ENCODE measurements at places on chromosomes 6 and 20.

DNA sequence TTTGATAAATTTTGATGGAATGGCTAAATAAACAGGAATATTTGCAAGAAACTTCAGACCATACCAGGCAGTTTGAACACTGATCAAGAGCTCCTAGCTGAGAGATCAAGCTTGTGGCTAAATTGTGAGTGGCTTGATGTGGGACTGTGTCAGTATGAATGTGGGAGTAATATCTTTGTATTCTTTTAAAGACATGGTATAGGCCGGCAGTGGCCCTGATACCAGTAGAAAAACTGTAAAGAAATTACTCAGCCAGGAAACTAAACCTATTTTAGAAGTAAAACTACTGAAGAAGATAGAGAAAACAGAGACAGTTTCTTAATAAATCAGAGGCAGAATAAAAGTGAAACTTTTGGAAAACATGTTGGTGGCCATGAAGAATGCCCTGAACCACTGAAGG, 608.4 kb upstream of the SYNCRIP start:
- DNase-seq, result no peak

DNA sequence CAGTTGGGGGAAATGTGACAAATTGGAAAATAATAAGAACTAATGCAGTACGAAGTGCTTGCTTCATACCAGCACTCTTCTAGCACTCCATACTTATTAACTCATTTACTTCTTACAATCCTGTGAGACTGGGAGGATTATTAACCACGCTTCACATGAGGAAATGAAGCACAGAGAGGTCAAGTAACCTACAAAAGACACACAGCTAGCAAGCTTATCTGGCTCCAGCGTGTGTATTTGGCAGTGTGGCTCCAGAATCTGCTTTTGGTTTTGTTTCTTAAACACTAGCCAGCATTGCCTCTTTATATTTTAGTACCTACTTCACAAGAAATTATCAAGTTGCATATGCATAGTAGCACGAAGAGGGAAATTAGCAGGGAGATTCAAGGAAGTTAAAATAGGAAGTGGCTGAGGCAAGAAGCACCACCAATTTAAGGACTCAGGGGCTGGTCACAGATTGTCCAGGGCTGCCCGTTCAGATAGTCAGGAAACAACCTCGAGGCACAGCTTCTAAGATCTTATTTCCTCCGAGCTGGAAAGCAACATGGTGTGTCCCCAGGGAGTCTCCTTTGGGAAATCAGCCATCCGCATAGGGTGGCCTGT, 302.7 kb upstream of the PRDM1 start:
- DNase-seq, result no peak

- no peak for DNase-seq
Measured at GRCh38 chr6:97110626-97111025, 172.4 kb downstream of the MMS22L start.

- no peak for DNase-seq
Measured at GRCh38 chr20:59765599-59766177, 161.3 kb downstream of the PHACTR3 start.

DNA sequence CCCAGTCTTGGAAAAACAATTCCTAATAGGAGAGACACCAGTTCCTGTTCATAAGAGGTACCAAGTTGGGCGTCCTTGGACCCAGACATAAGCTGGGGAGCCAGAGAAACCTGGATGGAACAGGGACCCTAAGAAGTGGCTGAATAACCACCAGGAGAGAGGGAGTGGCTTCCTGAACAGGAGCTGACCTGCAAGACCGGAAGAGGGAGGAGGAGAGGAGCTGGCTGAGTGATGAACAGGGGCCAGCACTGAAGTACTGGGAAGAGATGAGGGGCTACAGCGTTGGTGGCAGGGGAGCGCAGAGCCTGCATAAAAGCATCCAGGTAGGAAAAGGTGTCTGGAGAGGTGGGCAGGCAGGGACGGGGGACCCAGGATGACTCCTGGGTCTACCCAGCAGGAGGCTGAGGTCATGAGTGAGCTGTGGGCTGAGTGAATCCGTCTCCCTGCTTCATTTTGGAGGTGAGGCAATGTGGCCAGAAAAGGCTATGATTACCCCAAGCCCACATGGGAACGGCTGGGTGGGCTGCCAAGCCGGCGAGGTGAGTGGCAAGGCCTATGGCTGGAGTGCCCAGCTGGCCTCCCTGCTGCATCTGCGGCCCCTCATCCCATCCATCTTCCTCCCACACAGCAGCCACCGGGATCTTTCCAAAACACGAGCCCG, 34.4 kb upstream of the ZFAND3 start:
- no peak for DNase-seq

GRCh38 chr6:16739329-16739801, 21.9 kb downstream of the ATXN1 start:
- DNase-seq, result no peak

Measured in CD4-positive, alpha-beta T cell treated with Interleukin-15 for 4 hours (primary cell).